CD4-positive, alpha-beta T cell treated with Interleukin-2 at 100 ng/mL for 4 hours (primary cell): ENCODE measurements at places on chromosomes 12 and 14.

DNA sequence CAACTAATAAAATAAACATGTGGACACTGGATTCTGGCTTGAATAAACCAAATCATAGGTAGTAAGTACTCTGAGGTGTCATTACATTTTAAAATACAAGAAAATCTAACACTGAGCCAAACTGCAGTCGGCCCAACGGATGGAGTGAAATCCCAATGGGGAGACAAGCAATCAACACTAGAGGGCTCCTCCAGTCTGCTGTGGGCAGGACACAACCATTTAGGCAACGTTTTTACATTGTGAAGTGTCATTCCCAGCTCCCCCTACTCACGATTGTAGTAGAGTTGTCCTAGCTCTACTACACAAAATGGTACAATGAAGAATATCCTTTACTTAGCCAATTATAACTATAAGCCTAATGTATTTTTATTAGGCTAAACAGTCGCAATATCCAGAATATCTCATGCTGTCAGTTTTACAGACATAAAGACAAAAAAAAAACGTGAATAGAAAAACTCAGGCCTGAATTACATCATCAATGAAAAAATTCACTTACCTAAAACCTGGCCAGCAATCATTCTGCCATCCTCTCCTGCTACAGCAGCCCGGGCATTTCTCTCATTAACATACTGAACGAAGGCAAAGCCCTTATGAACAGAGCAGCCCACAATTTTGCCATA is 35.7 kb downstream of the HNRNPC start:
- peak; percentile 38 for DNase-seq

DNA sequence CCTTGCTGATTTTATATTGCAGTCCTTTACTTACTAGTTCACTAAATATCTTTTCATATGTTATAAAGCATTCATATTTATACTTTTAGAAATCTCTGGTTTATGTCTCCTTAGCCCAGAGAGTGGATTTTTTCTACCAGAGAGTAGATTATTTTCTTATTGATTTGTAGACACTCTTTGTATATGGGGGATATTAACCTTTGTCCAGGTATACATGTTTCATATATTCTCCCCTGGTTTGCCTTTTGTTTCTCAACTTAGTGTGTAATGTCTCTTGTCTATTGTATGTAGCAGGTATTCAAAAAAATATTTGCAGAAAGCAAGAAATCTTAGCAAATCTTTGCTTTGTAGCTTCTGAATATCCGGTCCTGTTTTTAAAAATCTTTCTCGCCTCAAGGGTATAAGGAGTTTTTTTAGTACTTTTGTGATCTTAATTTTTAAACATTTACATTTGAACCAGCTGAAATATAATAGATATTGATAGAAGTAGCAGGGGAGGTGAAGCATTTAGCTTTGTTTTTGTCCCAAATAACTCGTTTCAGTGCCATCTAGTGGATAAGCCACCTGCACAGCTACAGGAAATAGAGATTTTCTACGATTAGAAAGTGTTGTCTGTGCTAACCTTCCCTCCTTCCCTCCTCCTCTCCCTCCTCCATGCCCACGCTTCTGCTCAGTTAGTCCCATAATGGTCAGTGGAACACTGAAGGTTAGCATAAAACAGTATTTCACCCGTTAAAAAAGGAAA is 97.0 kb downstream of the PHETA1 start:
- no peak for DNase-seq

- no peak for DNase-seq
Measured at GRCh38 chr12:131751335-131751734, 40.4 kb downstream of the SFSWAP start.

DNA sequence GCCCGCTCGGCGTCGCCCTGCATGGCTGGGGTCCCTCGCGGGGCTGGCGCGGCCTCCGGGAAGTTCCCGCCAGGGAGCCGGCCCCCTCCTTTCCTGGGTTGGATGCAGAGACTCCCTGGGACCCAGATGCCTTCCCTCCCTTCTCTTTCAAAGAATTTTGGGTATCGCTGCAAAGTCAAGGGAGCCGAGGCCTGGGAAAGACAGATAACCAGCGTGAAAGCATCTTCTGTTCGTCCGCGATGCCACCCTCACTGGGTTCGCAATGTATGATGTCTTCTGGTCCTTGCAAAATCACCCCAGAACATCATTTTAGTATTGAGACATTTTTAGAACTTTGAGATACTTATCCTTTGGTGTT is 451 bp downstream of the IRAK3 start:
- DNase-seq, result no peak

DNA sequence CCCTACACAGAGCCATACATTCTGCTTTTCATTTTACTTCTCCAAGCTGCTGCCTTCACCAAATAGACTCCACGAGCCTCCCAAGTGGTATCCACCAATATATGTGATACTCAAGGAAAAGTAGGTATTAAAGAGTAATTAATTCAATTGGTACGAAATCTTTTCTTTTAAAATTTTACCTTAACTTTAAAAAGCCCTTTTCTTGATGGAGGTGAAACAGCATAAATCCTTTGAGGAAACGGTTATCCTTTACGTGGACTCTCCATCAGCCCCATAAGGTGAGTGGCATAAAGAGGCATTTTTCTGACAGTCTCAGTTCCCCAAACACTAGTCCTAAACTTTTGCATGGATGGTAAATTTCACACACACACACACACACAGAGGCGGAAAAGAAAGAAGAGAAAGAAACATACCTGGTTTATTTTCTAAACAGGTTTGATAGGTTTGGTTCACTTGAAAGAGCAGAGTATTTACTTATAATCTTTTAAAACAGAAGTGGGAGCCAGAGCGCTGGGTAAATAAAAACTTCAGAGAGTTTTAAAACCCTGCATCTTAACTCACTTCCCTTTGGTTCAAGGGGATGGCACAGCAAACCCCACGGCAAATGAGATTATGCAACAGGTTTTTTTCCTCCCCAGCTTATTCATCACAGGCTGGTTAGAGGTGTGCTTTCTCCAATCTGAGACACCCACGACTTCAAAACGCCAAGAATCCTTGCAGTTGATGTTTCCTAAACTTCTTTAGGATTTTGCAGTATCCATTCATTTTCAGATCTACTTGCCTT is 1.9 kb downstream of the DUSP16 start:
- DNase-seq, result peak; percentile 83

DNA sequence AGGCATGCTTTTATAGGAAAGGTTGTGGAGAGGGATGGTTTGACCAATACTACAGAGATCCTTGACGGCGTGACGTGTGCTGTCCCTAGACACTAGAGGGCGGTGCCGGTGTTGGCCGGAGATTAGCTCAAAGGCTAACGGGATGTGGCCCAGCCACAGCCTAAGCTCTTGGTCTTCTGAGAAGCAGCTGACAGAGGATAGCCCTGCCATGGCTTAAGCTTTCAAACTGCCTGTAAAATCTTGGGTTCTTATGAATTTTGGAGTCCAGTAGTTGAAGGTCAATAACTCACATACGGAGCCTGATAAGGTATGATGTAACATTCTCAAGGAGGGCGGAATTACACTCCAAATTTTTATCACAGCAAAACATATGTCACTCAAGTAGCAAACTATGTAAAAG is 515.7 kb upstream of the ATXN7L3B start:
- no peak for DNase-seq

DNA sequence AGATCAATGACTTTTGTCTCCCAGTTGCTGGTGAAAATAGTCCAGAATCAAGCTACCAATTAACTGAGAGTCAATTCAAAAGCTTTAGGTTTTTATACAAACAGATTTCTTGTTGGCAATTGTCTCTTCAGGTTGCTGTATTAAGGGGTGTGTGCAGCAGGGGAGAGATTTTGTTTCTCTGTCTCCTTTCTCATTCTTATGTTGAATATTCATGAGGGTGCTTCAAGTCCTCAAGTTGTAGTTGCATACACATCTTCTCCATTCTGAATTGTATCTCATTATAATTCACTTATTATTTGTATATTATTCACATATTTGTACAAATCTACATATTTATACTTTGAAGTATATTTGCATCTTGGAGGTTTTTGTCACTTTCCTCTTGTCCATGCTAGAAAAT is 126.7 kb upstream of the PTPRQ start:
- DNase-seq, result no peak

DNA sequence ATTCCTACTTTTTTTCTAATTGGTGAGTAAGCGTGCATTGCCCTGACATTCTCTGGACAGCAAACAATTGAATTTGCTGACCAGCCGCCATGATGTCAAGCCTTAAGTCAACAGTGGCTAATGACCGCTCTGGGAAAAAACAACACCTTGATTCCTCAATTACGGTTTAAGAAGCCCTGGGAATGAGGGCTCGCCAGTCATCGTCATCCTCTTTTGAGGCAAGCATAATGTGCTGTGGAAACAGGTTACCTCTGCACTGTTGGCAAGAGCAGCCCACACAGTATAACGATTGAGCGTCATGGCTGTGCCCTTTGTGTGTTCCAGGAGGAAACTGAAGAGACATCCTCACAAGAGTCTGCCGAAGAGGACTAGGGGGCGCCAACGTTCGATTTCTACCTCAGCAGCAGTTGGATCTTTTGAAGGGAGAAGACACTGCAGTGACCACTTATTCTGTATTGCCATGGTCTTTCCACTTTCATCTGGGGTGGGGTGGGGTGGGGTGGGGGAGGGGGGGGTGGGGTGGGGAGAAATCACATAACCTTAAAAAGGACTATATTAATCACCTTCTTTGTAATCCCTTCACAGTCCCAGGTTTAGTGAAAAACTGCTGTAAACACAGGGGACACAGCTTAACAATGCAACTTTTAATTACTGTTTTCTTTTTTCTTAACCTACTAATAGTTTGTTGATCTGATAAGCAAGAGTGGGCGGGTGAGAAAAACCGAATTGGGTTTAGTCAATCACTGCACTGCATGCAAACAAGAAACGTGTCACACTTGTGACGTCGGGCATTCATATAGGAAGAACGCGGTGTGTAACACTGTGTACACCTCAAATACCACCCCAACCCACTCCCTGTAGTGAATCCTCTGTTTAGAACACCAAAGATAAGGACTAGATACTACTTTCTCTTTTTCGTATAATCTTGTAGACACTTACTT is 138.9 kb downstream of the HMGA2 start:
- DNase-seq, result no peak

DNA sequence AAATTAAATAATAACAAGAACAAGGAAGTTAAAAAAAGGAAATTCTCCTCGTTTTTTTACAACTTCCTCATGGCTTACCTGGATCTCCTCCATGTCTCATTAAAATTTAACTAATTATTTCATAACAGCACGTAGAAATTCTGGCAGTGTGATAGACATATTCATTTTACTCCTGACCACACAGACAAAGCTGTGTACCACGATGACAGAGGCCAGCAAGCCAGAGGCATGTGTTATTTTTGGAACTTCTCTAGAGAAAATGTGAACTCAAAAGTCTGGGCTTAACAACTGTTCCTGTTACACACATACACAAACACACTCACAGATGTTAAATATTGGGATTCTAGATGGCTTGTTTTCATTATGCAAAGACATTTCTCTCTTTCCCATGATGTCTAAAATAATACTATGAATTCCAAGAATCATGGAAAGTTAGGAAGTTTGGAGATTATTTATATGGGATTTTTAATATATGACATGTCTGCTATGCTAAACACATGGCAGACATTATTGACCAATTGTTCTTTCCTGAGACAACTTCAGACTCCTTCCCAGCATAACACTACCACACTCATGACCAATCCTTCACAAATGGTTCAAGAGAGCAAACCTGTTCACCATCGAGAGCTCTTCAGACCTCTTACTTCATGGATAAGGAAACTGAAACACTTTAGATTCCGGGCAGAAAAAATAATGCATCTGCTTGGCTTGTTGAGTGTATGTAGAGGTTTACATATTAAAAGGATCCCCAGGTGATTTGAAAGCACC is 158.7 kb downstream of the DACT1 start:
- no peak for DNase-seq

GRCh38 chr12:89621521-89621920 is 87.1 kb downstream of the ATP2B1 start:
- no peak for DNase-seq

GRCh38 chr14:35556548-35556947 is 22.6 kb downstream of the INSM2 start:
- no peak for DNase-seq

GRCh38 chr12:128537668-128538067 is 270.7 kb downstream of the TMEM132C start:
- no peak for DNase-seq

DNA sequence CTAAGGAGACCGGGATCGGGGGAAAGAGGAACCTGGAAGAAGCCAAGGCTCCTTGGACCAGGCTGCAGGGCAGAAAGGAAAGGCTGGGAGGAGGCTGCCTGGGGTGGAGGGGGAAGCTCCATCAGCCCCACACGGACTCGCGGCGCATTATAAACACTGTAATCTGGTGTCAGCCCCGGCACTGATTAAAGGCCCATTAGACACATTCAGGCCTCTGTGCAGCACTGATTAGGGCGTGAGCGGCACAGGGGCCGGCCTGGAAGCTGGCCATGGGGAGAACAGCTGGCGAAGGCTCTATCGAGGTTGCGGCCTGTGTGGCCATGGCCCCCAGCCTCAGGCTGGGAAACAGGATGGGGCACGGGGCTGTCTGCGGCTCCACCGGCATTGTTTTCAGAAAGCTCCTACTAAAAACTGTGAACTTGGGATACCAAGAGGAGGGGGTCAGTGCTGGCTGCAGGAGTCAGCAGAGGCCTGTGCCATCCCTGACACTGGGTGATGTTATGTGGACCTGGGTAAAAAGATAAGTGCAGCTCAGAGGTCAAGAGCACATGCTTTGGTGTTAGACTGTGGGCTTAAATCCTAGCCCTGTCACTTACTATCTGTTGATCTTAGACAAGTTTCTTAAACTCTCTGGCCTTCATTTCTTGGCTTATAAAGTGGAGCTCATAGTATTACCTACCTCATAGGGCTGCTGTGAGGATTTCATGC is 10.6 kb downstream of the ACVRL1 start:
- no peak for DNase-seq

GRCh38 chr12:42426746-42427145 is 100.8 kb downstream of the PPHLN1 start:
- DNase-seq, result no peak

DNA sequence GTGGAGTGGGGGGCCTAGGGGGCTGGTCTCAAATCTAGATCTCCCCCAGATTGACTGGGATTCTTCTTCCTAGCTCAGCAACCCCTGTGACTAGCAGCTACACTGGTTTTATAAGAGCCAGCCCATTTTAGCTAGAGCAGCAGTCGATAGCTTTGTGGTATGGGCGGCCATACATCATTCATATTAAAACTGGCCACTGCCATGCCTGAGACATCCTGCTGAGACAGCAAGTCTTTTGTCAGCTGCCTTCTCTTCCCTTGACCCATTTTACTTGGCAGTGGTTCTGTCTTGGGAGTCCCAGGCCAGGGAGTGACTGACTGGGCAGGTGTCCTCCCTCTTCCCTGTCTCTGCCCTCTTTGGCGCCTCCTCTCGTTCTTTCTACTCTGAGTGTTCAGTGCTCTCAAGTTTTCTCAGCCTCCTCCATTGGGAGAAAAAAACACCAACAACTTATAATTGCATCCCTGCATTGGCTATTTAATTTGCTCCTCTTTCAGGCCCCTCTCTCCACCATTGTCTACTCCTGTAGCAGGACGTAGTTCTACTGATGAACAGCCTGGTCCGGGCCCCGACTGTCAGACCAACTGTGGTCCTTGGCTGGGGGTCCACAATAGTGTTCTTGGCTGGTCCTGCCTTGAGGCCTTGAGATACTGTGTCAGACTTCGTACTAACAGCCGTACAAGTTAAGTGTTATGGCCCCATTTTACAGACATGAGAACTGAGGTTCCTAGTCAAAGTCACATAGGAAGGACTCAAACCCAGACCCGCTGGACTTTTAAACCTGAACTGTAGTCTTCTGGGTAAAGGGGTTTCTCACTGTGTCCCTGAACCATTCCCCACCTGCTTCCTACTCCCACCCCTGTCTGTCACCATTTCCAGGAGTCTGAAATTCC is 18.3 kb upstream of the JDP2 start:
- DNase-seq, result no peak
